ENCODE measurements at places on chromosomes 13 and 19. TPM values are rescaled to one million over a fixed set of nuclear protein-coding genes. Genes with fewer than 3 reads are reported as not detected.

- no peak for DNase-seq
These were observed 11.2 kb upstream of the TYROBP start for GRCh38 chr19:35919306-35919705.

- no peak for DNase-seq
These were observed 17.9 kb upstream of the GAS6 start for GRCh38 chr13:113881614-113882266.

- no peak for DNase-seq
These were observed 27.1 kb downstream of the IZUMO4 start for GRCh38 chr19:2123682-2124387.

DNA sequence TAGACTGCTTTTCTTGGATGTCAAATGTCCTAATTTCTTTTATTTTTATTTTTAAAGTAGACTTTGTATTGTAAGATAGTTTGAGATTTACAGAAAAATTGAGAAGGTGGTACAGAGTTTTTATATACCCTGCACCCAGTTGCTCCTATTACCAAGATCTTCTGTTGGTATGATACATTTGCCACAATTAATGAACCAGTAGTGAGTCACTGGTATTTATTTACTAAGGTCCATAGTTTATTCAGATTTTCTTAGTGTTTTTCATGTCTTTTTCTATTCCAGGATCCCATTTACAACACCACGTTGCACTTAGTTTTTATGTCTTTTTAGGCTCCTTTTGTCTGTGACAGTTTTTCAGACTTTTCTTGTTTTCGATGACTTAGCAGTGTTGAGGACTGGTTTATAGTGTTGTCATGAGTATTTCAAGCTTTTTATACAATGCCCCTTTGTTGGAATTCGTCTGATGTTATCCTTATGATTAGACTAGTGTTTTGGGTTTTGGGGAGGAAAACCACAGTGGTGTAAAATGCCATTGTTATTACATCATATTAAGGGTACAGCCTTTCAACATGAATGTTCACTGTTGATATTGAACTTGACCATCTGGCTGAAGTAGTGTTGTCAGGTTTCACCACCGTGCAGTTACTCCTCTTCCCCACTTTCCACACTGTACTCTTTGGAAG is 35.9 kb downstream of the COG3 start:
- DNase-seq, result no peak

- DNase-seq, result no peak
These were observed 218.8 kb upstream of the SGCG start for GRCh38 chr13:22961835-22962537.

- no peak for DNase-seq
These were observed 102.2 kb upstream of the MIR17HG start for GRCh38 chr13:91245288-91245687.

DNA sequence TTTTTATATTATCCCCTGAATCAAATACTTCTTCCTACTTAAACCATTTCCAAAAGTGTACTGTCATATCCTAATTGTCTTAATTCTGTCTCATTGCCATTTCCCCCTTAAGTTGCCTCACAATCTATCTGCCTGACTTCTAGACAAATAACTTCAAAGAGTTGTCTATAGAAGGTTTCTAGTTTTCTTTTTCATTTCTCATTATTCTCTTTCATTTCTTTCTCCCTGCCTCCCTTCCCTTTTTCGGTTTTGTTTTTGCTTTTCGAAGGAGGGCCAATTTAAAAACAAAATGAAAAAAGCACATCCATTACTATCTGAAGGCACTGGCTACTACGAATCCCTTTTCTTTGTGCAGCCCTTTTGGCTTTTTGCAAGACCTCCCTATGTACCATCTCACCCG is 367.2 kb downstream of the DNAJC15 start:
- no peak for DNase-seq

DNA sequence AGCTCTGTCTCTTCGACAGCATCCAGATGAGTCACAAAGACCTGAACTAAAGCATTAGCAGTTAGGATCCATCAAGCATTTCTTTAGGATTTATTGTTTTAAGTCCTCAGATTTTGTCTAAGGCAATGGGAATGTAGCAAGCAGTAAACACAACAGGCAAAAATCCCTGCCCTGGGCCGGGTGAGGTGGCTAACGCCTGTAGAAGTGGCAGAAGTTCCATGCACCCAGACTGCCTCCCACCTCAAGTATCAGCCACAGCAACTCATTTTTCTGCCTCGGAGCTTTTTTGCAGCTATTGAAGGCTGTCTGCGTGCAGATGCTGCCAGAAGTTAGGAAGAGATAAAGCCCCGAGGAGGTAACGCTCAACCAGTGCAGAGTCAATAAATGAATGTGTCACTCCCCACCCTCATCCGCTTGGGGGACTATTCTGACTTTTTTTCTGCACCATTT is 47.1 kb upstream of the MRI1 start:
- DNase-seq, result no peak

GRCh38 chr13:105466376-105466775 is 1069.1 kb downstream of the EFNB2 start:
- no peak for DNase-seq

GRCh38 chr19:46635920-46636761 is at the start of gene GNG8:
TSS of gene GNG8 (minus strand) at chr19:46636202. CDS start at chr19:46634682, 1,520 bp downstream.
- no peak for DNase-seq

- no peak for DNase-seq
These were observed 187.3 kb downstream of the NUFIP1 start for GRCh38 chr13:44801990-44802389.

- DNase-seq, result no peak
These were observed 10.9 kb upstream of the SPC24 start for GRCh38 chr19:11166281-11167142.

- DNase-seq, result no peak
These were observed 3.4 kb upstream of the POMP start for GRCh38 chr13:28655561-28655960.

DNA sequence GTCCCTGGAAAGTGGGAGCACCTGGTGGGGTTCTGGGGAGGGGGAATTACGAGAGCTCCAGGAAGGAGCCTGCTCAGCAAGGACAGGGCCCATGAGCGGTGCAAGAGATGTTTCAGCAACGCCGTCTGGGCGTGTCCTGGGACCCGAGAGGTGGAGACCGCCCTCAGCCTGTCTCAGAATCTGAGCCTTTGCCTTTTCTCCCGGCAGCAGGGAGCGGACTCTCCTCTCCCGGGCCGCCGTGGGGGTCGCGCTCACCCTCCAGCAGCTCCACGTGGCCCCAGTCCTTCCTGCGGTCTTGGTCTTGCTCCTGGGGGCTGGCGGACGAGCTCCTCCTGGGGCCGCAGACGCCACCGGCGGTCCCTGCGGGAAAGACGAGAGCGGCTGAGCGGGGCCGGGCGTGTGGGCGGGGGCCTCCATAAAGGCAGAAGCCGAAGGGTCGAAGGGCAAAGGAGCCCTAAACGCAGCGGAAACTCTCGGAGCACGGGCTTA is 714 bp downstream of the POLRMT start:
- DNase-seq, result no peak

GRCh38 chr13:102854675-102855074 is 8.8 kb downstream of the ERCC5 start:
- DNase-seq, result no peak

DNA sequence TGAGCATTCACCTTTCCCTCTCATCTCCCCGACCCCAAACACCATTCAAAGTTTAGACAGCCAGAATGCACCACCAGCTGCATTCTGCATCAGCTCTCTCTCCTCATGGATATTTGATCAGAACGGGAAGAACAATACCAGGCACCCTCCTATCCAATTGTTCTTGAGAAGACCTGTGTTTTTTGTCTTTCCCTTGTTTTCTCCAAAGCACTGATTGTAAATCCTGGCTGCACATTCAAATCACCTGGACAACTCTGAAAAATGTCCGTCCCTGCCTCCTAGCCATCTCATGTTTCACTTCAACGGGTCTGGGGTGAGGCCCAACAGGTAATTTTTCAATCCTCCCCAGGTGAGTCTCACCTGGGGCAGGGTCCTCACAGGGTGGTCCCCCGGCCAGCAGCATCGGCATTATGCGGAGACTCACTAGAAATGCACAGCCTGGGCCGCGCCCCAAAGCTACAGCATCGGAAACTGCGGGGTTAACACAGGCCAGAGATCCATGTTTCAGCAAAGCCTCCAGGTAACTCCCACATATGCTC is 5.5 kb downstream of the IRS2 start:
- no peak for DNase-seq

WDR18 gene
- polyA plus RNA-seq, result 63.9 TPM

SIGLEC11 gene
- polyA plus RNA-seq, result 3.2 TPM

ZNF208 gene
- 2.7 TPM for polyA plus RNA-seq

SAMD1 gene
- 61.6 TPM for polyA plus RNA-seq

TDRD12 gene
- 0.67 TPM for polyA plus RNA-seq

Data from renal pelvis (tissue), 12 donors.